ENCODE measurements at places on chromosomes 3 and 15.

GRCh38 chr3:144930431-144930830 is 958.8 kb downstream of the DIPK2A start:
- no peak for DNase-seq

GRCh38 chr3:69932501-69932900 is 67.0 kb upstream of the SAMMSON start:
- no peak for DNase-seq

DNA sequence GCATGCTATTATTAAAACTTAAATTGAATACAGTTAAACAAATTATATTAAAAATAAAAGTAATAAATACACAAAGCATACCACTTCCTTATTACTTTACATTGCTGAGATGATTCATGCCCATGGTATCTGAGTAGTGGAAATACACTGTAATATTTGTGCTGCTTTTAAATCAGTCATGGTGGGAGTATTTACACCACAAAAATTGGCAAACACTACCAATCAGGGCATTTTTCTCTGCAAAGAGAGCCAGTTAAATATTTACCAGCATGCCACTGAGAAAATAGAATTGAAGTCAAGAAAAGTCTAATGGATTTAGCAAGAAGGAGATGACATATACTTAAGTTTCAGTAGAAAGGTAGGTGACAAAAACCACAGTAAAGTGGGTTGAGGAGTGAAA is 19.6 kb downstream of the PPARG start:
- DNase-seq: no peak

GRCh38 chr15:27114473-27114872 is 143.5 kb downstream of the GABRG3 start:
- no peak for DNase-seq

GRCh38 chr3:40752492-40752891 is 227.7 kb downstream of the ZNF621 start:
- no peak for DNase-seq

- DNase-seq: no peak
Measured at GRCh38 chr3:18447720-18448119, 22.6 kb upstream of the SATB1 start.

DNA sequence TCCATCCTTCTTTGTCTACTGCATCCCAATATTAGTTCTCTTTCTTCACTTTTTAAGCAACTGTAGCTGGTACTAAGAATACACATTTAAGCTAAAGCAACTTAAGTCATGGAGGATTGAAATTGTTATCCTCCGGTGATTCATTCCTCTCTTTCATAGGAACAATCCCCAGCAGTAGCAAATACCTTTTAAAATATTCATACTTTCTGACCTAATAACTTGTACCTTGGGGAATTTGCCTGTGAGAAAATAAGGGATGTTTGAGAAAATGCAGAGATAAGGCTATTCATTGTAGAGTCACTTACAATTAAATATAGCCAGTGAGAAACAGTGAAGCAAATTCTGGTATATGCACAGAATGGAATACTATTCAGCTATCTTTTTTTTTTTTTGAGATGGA is 66.0 kb downstream of the VPS13C start:
- DNase-seq: no peak

GRCh38 chr3:108124337-108125152 is 33.7 kb upstream of the CD47 start:
- DNase-seq: peak; percentile 25

DNA sequence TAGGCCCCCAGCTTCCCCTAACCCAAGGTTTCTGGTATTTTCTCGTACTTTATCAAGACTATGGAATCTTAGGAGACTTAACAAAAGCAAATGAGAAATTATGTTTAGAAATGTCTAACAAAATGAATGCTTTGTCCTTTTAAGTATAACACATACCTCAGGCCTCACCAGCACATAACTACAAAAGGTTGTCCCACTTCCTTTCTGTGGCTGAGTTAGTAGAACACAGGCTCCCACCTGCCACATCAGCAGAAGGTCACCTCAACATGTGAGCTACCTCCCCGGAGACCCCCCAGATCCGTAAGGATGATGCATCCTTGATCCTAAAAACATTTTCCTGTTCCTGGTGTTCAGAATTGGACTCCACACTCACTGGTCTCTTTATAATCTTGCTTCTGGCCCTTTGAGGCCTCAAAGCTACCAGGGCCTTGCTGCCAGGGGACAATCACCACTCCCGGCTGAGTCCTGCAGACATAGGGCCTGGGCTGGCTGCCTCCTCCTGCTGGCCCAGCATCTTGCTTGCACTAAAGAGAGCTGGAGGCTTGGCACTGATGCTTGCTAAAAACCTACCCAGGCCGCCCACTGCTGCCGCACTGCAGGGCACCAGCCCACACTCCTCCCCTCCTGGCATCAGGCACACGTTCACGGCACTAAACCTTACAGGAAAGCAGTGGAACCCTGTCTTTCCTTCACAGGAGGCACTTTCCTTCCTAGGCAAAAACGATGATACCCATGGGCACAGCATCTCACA is 2.9 kb downstream of the CCRL2 start:
- no peak for DNase-seq

DNA sequence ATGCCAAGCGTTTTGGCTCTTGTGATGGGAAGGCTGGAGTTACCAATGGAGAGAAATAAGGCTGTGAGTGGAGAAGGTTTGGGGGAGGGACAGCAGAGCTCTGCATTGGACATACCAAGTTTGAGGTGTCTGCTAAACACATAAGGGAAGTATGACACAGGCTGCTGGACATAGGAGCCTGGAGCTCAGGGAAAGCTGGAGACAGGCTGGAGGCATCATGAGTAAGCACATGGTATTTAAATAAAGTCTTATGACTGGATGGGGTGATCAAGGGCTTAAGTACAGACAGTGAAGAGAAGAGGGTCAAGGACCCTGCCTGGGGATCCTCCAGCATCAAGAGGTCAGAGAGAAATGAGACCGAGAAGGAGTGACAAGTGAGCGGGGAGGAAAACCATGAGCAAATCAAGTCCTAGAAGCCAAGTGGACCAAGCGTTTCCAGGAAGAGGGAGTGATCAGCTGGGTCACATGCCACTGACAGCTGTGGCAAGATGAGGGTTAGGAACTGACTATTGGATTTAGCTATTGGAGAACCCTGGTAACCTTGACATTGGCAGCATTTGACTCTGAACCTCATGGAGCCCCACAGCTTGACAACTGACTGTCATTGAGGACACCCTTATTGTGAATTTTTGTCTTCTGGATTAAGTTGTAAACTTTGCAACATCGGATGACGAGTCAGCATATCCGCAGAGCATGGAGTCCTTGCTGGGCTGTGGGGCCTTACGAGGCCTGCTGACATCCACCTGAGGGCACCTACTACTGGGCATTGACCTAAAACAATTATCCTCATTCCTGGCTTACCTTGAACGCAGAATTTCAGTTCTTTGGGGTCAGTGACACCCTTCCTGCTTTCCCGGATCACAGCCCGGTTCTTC is 78.7 kb upstream of the ETV5 start:
- no peak for DNase-seq

DNA sequence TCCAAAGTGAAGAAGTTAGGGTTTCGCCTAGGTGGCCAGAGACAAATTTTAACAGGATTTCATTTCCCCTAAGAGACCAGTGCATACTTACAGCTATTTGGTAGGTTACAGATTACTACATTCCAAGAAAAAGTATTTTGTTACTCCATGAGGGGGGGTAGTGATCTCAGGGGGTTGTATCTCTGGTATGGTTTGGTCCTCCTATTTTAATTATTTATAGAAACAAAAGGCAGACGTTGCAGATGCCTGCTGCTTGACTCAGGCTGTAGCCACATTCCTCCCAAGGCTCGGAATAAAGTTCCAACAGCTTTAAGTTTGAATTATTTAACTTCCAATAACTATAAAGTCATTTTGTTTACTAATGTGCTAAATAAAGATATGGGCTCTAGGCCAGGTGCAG is 1.3 kb upstream of the TRIM59 start:
- no peak for DNase-seq

DNA sequence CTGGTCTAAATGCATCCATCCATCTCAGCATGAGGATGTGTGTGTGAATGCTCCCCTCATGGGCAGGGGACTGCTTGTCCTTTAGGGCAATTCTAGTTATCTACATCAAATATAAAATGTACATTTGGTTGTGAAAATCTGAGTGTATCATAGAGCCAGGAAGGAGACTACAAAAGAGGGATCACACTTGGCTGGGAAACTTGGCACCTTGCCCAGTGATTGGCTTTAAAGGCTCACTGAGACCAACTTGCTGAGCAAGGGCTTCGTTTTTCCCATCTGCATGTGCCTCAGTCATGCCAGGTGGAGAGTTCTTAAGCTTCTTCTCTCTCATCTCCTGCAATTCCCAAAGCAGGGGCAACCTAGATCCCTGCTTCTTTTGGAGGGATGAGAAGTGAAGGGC is 5.2 kb downstream of the CAPN3 start:
- no peak for DNase-seq

GRCh38 chr3:33083958-33084357 is 13.0 kb downstream of the GLB1 start:
- DNase-seq: no peak

GRCh38 chr3:30355622-30356021 is 250.8 kb upstream of the TGFBR2 start:
- DNase-seq: no peak

DNA sequence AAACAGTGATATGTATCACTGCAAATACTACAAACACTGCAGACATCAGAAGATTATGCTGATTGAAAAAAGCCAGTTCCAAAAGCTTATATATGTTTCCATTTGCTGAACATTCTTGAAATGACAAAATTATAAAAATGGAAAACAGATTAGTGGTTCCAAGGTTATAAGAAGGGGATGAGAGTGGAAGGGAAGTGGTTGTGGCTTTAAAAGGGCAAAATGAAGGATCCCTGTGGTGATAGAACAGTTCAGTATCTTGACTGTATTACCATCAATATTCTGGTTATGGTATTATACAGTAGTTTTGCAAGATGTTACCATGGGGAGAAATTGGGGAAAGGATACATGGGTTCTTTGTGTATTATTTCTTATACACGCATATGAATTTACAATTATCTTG is 77.8 kb downstream of the DZIP3 start:
- no peak for DNase-seq

- DNase-seq: no peak
Measured at GRCh38 chr15:94177112-94177511, 54.2 kb upstream of the MCTP2 start.

- no peak for DNase-seq
Measured at GRCh38 chr15:40590667-40591050, 3.4 kb upstream of the KNL1 start.

DNA sequence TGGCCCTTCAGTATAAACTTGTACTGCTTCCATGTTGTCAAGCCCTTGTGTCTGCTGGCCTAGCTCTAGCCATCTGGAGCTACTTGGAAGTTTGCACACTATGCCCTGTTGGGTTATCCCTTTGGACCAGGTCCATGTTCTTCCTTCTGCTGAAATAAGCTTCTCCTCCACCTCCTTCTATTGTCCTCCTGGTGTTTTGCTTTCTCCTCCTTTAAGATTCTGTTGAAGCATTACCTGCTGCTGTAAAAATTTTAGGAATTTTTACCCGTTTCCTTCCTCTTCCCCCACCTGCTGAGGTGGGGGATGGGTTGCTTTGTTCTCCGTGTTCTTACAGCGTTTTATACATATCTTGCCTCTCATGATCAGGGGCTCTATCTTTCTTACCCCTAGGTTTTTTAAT is 51.7 kb downstream of the SH3GL3 start:
- no peak for DNase-seq

GRCh38 chr3:185859294-185859972 is 34.6 kb upstream of the IGF2BP2 start:
- no peak for DNase-seq

GRCh38 chr3:87260270-87260669 is 16.1 kb downstream of the POU1F1 start:
- DNase-seq: peak; percentile 8

GRCh38 chr3:183692436-183692835 is 5.2 kb upstream of the YEATS2 start:
- no peak for DNase-seq

- no peak for DNase-seq
Measured at GRCh38 chr3:55815262-55815661, 328.2 kb upstream of the WNT5A start.

- DNase-seq: no peak
Measured at GRCh38 chr15:99431661-99432091, 134.1 kb upstream of the MEF2A start.

DNA sequence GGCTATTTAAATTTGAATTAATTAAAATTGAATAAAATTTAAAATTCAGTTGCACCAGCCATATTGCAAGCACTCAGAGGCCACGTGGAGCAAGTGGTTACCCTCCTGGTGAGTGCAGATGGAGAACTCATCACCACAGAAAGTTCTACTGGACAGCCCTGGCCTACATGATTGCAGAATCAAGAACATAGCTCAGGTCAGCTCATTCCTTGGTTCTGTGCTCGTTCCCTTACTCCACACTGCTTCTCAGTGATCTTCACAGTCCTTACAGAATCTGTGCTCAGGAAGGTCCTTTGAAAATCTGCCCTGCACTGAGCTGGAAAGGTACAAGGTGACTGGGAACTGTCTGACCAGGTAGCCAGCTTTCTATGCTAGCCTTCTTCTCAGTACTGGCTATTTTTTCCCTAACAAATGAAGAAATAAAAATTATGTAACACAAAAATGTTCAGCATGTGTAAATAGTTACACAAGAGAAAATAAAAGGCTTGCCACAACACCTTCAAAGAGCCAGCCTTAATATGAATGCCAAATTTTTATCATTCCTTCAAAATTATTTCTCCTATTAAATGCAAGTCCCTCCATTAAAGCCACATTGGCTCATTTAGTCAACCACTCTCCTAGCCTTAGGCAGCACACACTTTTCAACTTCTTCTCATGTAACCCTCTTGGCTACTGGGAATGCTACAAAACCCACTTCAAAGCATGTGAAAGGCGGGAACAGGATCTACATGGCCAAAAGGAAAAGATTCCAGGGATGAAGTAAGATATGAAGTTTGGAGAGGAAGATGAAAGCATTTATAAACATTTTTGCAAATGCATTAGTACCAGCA is 326.4 kb upstream of the WNT5A start:
- DNase-seq: no peak

DNA sequence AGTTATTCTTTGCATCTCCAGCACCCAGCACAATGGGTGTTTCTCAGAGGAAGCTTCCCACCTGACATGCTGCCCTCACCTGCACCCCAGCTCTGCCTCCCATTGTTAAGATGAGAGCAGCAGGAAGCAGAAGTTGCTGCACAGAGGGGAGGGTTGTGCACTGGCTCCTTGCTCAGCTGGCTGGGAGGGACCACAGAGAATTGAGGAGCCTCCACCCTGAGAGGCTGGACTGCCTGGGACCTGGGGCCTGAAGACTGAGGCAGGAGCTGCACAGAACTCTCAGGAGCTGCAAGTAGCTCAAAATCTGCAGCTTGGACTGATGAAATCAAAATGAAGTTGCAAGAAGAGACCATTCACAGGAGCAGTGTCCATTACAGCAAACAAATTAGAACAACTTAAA is 222.3 kb upstream of the LINGO1 start:
- DNase-seq: no peak
